Cardiac atrium fibroblast (primary cell): ENCODE measurements at places on chromosomes 4 and X. TPM values are rescaled to one million over a fixed set of nuclear protein-coding genes. Genes with fewer than 3 reads are reported as not detected.

Gene TEX11
- not detected in 2 replicates for total RNA-seq

Gene DIPK2B
- 0.54 and 3.2 TPM in 2 replicates for total RNA-seq

Gene CT45A3
- total RNA-seq: not detected in 2 replicates

Gene GLRB
- total RNA-seq: 1.5 and 2.0 TPM in 2 replicates

Gene DDX53
- not detected in 2 replicates for total RNA-seq

Gene YIPF7
- not detected in 2 replicates for total RNA-seq

Gene COL4A5
- 12.2 and 16.8 TPM in 2 replicates for total RNA-seq

Gene WNK3
- 1.4 and 4.7 TPM in 2 replicates for total RNA-seq

Gene CYTL1
- not detected in 2 replicates for total RNA-seq

Gene ETDB
- total RNA-seq: not detected in 2 replicates

Gene ALPK1
- total RNA-seq: 4.1 and 4.3 TPM in 2 replicates

Gene CXCL11
- not detected in 2 replicates for total RNA-seq

Gene NAT8L
- total RNA-seq: under 0.01 and 0.36 TPM in 2 replicates

Gene ATOH1
- total RNA-seq: not detected in 2 replicates

Gene TREX2
- total RNA-seq: 0.90 TPM in 1 of 2 replicates, not detected in the other

Gene RAB40A
- total RNA-seq: 0.16 and 0.90 TPM in 2 replicates

Gene PPEF1
- total RNA-seq: not detected in 2 replicates

Gene HERC5
- 0.16 TPM in 1 of 2 replicates, not detected in the other for total RNA-seq

Gene ETDA
- not detected in 2 replicates for total RNA-seq

Gene AR
- total RNA-seq: 1.6 and 2.7 TPM in 2 replicates

Gene HTRA3
- total RNA-seq: 14.6 and 20.6 TPM in 2 replicates

Gene HOPX
- total RNA-seq: 4.3 and 15.4 TPM in 2 replicates

Gene HTR2C
- not detected in 2 replicates for total RNA-seq

Gene FGD1
- 6.5 and 8.4 TPM in 2 replicates for total RNA-seq

Gene UXT
- 123 and 135 TPM in 2 replicates for total RNA-seq

Gene PGAM4
- not detected in 2 replicates for total RNA-seq

Gene HTT
- 11.0 and 32.7 TPM in 2 replicates for total RNA-seq

Gene APOO
- total RNA-seq: 8.1 and 38.5 TPM in 2 replicates

Gene AKAP4
- not detected in 2 replicates for total RNA-seq

Gene SPIN2A
- total RNA-seq: 0.18 TPM in 1 of 2 replicates, not detected in the other

Gene TRPC5OS
- total RNA-seq: not detected in 2 replicates

Gene LUZP4
- not detected in 2 replicates for total RNA-seq

Gene NDP
- 0.54 and 2.6 TPM in 2 replicates for total RNA-seq

Gene CAPN6
- total RNA-seq: not detected in 2 replicates

Gene RBM46
- total RNA-seq: not detected in 2 replicates

Gene TLR1
- 1.6 and 1.8 TPM in 2 replicates for total RNA-seq

Gene LINC00632
- total RNA-seq: 44.0 and 50.2 TPM in 2 replicates

Gene MAGEB2
- not detected in 2 replicates for total RNA-seq

Gene UGT2B10
- not detected in 2 replicates for total RNA-seq

Gene TLR6
- 0.54 and 0.81 TPM in 2 replicates for total RNA-seq

Gene SRPX2
- total RNA-seq: 115 and 168 TPM in 2 replicates

Gene XK
- total RNA-seq: under 0.01 and 0.32 TPM in 2 replicates

Gene EOLA2
- 15.5 and 29.8 TPM in 2 replicates for total RNA-seq

Gene ZMAT1
- total RNA-seq: not detected in 2 replicates

Gene TMEM156
- total RNA-seq: 0.18 TPM in 1 of 2 replicates, not detected in the other

Gene MSANTD1
- total RNA-seq: 0.36 TPM in 1 of 2 replicates, not detected in the other

Gene SPATA4
- total RNA-seq: not detected in 2 replicates

Gene CSAG1
- total RNA-seq: not detected in 2 replicates

Gene MBNL3
- total RNA-seq: 5.2 and 7.0 TPM in 2 replicates

Gene GNRHR
- total RNA-seq: not detected in 2 replicates

Gene DHRSX
- 25.9 and 36.6 TPM in 2 replicates for total RNA-seq

Gene C4orf46
- 6.1 and 9.6 TPM in 2 replicates for total RNA-seq
